KG1 (cell line): ENCODE measurements at places on chromosomes 6 and 20.

- no peak for DNase-seq
Observed at GRCh38 chr20:7985916-7986315, 33.6 kb downstream of the TMX4 start.

DNA sequence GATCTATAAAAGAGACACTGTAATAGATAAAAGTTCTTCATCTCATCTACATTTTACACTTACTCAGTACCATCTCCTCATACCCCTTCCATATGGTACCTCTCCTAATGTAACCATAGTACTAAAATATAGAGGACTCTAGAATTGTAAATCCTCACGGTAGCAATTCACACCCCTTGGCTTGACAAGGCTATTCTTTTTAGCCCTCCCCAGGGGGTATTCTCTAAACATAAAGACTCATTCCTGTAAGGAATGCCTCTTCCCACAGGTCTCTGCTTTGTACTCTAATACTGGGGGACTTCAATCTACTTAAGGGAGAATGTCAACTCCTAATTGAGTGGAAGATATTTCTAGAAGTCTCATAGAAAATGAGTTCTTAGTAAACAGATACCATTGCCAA, 85.9 kb downstream of the VIP start:
- no peak for DNase-seq

DNA sequence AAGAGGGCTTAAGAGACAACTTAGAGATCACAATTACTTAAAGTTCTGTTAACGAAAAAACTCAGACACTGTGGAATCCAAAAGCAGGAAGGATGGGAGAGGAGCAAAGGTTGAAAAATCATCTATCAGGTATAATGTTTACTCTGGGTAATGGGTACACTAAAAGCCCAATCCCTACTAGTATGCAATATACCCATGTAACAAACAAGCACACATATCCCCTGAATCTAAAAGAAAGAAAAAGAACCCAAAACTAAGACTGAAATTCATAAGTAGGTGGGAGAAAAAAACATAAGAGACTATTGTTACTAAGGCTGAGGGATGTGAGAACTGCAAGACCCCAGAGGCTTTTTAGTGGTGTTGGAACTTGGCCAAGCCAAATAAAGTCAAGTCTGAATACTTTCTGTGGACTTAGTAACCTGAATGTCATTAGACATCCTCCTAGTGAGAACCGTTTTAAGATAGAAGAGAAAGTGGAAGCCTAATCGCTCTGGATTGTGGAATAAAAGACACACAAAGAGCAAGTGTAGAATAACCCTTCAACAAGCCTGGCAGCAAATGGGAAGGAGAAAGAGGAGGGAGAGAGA, 189.4 kb upstream of the RNF217 start:
- DNase-seq = no peak

DNA sequence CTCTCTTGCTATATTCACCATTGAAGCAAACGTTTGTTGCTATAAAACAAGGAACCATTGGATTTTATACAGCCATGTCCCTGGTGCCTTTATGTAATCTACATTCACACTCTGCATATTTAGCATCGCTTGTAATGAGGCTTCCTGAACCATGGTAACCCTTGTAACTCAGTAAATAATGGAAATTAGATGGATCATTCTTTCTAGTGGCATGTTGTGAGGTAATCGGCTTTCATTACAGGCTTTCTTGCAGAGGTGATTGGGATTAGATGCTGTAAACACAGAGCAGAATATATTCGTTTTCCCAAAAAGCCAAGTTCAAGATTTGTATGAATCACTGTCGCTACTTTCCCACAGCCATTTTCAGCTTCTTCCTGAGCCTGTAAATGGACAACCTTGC, 36.1 kb downstream of the SMPDL3A start:
- DNase-seq = no peak

GRCh38 chr20:2663887-2664719, at the start of gene IDH3B:
Gene IDH3B (minus strand): TSS chr20:2664216. CDS start chr20:2664188, 28 bp downstream.
- peak; percentile 73 for DNase-seq

DNA sequence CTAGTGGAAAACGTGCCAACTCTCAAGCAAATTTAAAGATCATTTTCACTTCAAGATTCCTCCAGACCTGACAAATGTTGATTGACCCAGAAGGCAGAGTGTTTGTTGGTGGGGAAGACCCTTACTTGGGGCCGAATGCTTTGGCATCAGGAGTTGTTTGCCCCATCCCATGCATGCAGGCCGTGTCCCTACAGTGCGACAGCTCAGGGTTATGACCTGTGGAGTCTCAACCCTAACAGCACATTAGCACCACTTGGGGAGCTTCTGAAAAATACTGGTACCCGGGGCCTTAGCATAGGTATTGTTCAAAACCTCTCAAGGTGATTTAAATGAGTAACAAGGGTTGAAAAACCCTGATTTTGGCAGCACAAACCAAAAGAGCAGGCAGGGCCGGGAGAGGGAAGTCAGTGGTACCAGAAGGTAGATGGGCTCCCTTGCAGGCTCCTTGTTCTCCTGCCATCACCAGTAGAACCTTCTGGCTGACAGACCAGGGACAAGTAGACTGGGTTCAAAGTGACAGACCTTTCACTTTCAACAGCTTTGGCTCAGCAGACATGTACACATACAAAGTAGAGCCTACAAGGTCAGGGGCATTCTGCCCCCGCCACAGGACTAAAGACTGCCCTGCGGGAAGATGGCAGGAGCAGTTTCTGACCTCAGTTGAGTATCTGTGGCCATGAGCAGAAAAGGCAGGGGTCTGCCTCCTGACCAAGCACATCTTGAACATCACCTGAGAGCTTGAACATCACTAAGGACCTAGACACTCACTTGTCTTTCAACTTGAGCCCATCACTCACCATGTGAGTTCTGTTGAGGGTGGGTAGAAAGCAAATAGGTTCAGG, 39.6 kb downstream of the PLCG1 start:
- no peak for DNase-seq

GRCh38 chr20:63624486-63624885, 2.4 kb downstream of the GMEB2 start:
- DNase-seq = no peak

DNA sequence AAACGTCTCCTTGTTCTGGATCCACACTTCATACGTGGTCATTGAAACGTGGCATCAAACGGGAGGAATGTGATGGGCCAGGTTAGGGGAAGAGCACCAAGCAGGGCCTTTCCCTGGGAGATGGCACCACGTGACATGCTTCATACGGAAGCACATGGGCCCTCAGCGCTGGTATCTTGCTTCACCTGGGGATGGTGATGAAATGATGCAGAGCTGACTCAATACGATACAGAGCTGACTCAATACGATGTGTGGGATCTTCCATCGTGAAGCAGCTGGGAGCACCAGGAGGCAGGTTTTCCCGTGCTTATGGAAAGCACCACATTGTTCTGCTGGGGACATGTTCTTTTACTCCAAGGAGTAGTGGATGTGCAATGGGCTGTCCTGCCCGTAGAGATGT, 22.5 kb upstream of the TAGAP start:
- DNase-seq = no peak

DNA sequence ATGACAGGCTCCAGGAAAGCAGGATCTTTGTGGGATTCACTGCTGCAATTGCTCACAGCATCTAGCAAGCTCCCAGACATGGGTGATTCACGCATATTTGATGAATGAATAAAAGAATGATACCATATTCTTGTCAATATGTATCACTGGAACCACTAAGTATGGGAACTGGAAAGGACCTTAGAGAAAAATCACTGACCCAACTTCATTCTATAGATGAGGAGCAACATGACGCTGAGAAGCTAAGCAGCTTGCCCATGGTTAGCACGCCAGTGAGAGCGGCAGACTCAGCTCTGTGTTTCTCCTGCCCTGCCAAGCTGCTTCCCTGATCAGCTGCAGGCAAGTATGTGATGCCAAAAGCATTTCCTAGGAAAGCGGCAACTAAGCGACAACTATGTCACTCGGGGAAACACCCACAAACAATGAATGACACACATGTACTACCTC, 66.8 kb downstream of the PPP1R3G start:
- DNase-seq = no peak

- no peak for DNase-seq
Observed at GRCh38 chr6:65110031-65110430, 597.0 kb downstream of the EYS start.

- no peak for DNase-seq
Observed at GRCh38 chr20:16930656-16931055, 182.5 kb downstream of the OTOR start.

DNA sequence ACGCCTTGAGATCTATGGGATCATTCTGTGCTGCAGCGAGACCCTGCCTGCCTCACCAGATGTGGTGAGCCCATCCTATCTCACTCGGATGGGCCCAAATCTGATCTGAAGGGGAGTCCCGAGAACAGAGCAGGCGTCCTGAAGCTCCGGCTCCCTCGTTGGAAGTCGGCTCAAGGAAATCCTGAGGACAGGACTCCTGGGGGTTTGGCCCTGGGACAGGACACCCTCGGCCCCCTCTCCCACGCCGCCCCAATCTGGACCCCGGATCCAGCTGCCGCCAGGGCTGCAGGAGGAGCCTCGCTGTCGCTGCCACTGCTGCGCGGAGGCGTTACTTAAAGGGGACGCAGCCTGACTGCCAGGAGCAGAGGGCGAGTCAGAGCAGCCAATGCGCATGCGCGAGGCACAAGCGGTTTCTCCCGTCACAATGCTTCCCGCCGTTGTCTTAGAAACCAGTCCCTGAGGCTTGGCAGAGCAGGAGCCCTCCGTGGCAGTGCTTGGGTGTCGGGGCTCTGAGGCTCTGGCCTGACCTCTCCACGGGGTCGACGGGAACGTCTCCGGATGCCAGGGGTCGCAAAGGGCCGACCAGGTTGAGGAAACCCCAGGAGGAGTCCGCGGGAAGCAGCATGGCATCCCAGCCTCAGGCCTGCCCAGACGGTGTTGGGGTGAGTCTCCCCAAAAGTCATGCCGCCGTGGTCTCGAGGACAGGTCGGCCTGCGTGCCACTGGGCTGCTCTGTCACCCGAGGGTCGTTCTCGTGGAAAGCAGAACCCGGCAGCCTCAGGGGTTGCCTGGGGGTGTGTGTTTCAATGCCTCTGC, 1567.8 kb upstream of the DEFB115 start:
- no peak for DNase-seq
